ENCODE measurements at places on chromosomes 1 and 21.

GRCh38 chr1:241457421-241457820 lies 62.1 kb downstream of the FH start:
- DNase-seq, result no peak

DNA sequence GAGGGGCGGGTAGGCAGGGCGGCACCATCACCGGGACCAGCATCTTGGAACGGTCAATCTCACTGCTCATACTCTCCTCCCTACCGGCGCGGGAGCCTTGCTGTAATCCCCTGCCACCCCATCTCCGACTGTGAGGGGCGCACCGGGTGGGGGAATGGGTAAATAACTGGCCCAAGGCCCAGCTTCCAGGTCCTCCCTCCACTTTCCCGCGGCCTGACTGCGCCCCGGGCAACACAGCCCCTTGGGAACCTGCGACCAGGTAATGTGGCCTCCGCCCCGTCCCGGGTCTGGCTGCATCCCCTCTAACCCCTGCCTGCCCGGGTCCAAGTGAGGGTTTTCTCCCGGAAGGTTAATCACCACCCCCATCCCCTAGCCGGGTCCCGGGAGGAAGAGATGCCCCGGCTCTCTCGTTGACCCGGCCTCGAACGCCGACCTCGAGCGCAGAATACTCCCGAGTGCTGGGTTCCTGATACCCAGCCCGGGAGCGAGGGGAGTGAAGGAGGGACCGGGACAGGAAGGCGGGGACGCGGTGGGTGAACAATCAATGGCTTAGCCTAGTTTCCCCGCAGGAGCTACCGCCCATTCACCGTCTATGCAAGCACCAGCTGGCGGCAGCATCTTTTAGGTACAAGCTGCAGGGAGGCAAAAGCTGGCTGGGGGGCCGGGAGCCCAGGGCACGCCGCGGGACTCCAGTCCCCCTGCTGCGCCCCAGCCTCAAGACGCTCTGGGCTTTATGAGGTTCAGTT lies 5.9 kb upstream of the LHX9 start:
- DNase-seq, result no peak

- DNase-seq, result peak; percentile 46
Observed at GRCh38 chr1:184051485-184052193, at the start of gene TSEN15. TSEN15 (plus strand) TSS chr1:184051730; CDS start chr1:184051756, 26 bp downstream.

DNA sequence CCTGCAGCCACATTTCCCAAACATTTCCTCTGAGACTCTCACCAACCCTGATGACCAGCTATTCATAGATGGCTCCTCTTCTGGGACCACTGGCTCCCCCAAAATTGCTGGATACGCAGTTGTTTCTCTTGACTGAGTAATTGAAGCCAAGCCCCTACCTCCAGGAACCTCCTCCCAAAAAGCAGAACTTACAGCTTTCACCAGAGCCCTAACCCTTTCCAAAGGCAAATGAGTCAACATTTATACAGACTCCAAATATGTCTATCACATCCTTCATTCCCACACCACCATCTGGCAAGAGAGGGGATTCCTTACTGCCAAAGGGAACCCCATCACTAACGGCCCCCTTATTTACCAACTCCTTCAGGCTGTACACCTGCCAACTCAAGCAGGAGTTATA lies 20.3 kb upstream of the CA6 start:
- DNase-seq, result no peak

- DNase-seq, result no peak
Observed at GRCh38 chr1:61828805-61829204, 86.5 kb downstream of the PATJ start.

DNA sequence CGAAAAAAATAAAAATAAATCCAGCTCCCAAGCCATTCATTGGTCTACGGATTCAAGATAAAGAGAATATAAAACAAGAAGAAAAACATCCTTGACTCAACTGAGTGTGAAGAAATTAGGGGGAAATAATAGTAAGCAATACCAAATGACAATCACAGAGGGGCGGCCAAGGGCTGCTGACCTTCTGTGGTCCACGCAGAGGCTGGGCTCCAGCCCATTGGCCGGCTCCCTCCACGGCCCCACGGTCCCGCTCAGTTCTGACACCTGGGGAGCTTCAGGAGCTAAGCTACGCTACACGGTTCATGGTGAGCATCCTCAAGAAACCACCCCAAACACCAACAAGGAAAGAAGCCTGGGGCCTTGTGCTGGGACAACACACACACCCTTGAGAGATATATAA lies 400 bp upstream of the KRTAP10-12 start:
- DNase-seq, result no peak

GRCh38 chr1:178921499-178921898 lies 50.6 kb upstream of the ANGPTL1 start:
- DNase-seq, result no peak

GRCh38 chr21:44418108-44418875 lies 37.0 kb upstream of the LRRC3 start:
- no peak for DNase-seq

DNA sequence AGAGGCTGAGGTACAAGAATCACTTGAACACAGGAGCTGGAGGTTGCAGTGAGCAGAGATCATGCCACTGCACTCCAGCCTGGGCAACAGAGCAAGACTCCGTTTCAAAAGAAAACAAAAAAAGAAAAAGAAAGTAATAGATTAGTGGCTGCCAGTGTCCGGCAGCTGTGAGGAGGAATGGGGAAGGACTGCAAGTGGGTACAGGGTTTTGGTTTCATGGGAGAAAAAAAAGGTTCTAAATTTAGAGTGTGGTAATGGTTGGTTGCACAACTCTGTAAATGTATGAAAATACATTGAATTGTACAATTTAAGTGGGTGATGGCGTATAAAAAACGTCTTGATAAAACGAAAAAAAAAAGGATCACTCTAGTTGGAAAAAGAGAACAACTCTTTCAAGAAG lies 6.7 kb downstream of the TAF1A start:
- no peak for DNase-seq

DNA sequence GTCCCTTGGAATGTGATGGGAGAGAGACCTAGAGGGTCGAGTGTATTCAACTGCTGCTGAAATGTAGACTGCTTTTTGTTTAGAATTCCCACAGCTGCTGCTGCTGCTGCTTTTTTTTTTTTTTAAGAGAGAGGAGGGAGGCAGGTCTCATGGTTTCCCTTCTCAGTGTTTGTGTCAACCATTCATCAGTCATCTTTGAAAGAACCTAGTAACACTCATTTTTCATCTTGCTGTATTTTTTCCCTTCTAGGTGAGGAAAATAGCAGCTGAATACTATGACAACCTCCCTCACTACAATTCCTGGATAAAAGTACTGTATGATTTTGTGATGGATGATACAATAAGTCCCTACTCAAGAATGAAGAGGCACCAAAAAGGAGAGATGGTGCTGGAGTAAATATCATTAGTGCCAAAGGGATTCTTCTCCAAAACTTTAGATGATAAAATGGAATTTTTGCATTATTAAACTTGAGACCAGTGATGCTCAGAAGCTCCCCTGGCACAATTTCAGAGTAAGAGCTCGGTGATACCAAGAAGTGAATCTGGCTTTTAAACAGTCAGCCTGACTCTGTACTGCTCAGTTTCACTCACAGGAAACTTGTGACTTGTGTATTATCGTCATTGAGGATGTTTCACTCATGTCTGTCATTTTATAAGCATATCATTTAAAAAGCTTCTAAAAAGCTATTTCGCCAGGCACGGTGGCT lies 9.2 kb downstream of the DEGS1 start:
- no peak for DNase-seq

GRCh38 chr21:41711416-41712007 lies 55.3 kb downstream of the RIPK4 start:
- DNase-seq, result no peak

DNA sequence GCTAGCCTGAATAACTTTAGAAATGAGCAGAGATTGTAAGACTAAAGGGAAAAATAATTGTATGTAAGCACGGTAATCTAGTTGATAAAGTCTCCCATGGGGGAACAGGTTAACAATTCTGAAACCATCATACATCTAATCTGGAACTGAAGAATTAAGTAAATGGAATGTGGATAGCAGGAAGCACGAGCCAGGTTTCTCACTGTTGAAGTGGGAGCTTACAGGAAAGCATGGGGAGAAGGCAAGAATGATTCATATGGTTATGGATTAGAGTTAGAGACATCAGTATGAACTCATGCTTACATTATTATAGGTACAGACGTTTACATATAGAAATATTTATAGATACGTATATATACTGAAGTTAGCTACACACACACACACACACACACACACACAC lies 83.0 kb downstream of the LEPR start:
- DNase-seq, result no peak

DNA sequence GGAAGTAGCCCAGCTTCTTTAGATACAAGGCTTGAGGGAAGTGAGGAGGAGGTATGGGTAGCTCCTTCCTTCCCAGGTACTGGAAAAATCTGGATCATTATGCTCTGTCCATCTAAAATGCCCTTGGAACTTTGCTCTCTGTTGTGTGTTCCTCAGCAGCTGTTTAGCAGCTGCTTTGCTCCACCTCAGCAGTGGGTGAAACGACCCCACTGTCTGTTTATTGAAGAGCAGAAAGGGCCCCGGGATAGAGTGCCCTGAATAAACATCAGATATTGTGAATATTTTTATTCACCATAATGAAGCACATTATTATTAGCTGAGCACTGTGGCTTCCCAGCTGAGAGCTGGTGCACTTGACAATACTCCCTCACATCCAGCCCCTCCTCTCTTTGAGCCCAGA lies 237.9 kb downstream of the PBX1 start:
- DNase-seq, result no peak

- no peak for DNase-seq
Observed at GRCh38 chr1:71047635-71048607, at the start of gene PTGER3. PTGER3 (minus strand) TSS chr1:71047816; CDS start chr1:71047577, 239 bp downstream.

- DNase-seq, result no peak
Observed at GRCh38 chr1:54786778-54787177, 14.3 kb downstream of the TTC22 start.

DNA sequence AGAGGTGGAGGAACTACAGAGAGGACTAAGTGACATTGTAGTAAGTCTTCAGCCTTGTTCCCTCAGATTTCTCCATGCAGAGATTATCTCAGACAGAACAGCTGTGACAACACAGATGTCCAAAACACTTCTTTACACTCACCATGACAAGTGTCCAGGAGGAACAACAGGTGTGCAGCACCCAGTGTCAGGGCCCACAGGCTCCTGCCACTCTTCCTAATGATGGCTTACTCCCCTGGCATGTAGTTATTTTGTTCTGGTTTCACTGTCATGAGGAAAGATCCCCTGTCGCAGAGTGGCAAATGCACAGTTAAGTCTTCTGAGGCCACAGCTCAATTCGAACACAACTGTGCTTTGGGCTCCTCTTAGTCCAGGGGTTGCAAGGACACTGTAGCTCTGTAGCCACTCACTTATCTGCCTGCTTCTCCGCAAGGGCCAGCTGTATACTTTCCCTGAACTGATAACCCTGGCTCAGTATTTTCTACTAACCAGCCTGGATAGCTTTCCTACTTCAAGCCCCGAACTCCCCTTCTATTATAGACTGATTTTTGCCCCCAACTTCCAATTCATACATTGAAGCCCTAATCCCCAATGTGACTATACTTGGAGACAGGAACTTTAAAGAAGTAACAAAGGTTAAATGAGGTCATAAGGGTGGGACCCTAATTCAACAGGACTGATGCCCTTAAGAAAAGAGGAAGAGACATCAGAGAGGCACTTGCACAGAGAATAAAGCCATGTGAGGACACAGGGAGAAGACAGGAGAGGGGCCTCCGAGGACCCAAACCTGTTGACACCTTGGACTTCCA lies 11.1 kb downstream of the PDZK1 start:
- no peak for DNase-seq

DNA sequence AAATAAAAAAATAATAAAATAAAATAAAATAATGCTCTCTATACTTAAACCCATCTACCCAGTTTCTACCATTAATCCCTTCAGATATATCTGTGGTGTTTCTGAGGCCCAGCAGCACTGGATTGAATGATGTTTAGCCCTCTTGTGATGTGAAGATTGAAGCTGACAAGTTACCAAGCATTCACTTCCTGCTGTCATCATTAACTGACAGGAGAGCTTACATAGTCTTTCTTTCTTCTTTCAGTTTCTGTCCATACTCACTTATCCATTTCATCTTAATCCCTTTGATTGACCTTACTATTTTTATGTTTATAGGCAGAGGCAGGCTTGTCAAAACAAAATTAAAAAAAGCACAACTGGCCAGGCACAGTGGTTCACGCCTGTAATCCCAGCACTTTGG lies 38.8 kb upstream of the PGD start:
- no peak for DNase-seq

- no peak for DNase-seq
Observed at GRCh38 chr1:20725189-20726117, 7.0 kb downstream of the SH2D5 start.

GRCh38 chr1:21752186-21752585 lies 30.8 kb downstream of the USP48 start:
- DNase-seq, result no peak

- DNase-seq, result no peak
Observed at GRCh38 chr1:96478228-96478627, 243.4 kb upstream of the PTBP2 start.

- no peak for DNase-seq
Observed at GRCh38 chr21:45478816-45479669, 63.2 kb downstream of the SLC19A1 start.

GRCh38 chr1:5108740-5109139 lies 454.3 kb downstream of the AJAP1 start:
- no peak for DNase-seq

- no peak for DNase-seq
Observed at GRCh38 chr1:186409091-186409490, 33.5 kb downstream of the ODR4 start.

DNA sequence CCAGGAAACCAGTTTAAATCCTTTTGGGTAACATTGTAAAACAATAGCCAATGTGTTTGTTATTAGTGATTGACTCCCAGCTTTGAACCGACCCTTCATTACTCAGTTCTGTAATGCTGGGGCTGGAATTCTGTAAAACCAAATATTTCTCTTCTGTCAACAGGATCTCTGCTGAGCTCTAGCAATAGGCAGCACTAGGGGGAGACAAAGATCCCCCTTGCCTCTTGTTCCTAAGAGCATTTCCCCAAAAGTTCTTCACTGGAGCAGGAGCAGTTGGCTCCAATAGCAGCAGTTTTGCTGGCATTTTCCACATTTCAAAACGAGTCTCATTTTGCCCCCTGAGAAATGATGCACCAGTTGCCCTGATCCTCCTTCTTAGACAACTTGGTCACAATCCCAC lies 1671.1 kb downstream of the MRPL39 start:
- no peak for DNase-seq

- no peak for DNase-seq
Observed at GRCh38 chr1:66251546-66251945, 282.4 kb upstream of the SGIP1 start.

GRCh38 chr1:231667896-231668506 lies 41.4 kb downstream of the DISC1 start:
- no peak for DNase-seq

GRCh38 chr1:237712586-237713157 lies 178.1 kb downstream of the ZP4 start:
- DNase-seq, result no peak

DNA sequence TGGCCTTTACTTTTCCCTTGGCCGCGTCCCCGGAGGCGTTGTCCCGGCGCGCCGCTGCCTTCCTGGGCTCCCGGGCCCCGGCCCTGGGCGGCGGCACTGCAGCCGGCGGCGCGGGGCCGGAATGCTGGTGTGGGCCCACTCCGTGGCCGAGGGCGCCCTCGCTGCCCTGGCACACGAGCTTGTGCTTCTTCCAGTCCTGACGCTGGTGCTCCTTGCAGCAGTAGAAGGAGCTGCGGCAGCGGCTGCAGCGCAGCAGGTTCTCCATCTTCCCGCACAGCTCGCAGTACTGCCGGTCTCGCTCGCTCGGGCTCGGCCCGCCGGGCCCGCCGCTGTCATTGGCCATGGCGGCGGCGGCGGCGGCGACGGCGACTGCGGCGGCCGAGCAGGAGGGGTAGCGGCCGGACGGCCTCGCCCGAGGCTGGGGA lies 529 bp downstream of the EGLN1 start:
- DNase-seq, result peak; percentile 37
